ENCODE measurements at places on chromosomes 7 and 10.
A peak's percentile ranks its signal among the peaks of the same experiment; 100 is the strongest.

GRCh38 chr10:9999627-10000026 is 1018.0 kb upstream of the CELF2 start:
- DNase-seq = no peak

- no peak for DNase-seq
These were observed 382.0 kb upstream of the STEAP1 start for GRCh38 chr7:89772276-89772675.

GRCh38 chr10:77417806-77418640 is 219.6 kb downstream of the KCNMA1 start:
- no peak for DNase-seq

DNA sequence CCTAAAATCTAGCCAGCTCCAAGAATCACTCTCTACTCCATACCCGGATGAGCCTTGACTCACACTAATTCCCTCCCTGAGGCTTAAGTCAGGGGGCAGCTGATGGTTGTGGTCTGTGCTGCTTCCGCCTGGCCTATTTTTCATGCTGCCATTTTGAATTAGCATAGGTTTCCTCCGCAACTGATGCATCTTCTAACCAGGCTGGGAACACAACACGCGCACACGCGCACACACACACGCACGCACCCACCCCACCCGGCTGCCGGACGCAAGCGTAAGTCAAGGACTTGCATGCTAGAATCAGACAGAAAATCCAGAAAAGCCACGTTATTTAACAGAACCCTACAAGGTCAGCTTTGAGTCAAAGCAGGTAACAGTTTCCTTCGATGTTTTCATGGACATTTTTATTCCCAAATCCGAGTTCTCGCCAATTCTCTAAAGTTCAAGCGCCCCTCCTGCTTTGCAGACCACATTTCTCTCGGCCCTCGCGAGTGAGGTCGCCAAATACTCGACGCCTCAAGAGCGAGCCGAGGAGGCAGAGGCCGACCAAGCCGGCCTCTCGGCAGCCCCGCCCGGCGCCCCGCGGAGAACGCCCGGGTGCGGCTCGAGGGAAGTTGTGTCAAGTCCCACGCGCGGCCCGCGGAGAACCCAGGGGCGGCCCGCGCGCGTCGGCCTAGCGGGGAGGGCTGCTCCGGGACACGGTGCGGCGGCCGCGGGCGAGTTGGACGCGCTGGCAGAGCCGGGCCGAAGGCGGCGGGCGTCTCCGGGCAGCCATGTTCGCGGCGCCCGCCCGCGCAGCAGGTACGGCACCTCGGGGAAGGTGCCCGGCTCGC is 961 bp downstream of the SCRN1 start:
- peak; percentile 23 for DNase-seq

GRCh38 chr10:19825700-19826099 is 9.5 kb downstream of the PLXDC2 start:
- DNase-seq = no peak

GRCh38 chr10:78807504-78808203 is 261.1 kb upstream of the ZMIZ1 start:
- DNase-seq = no peak

DNA sequence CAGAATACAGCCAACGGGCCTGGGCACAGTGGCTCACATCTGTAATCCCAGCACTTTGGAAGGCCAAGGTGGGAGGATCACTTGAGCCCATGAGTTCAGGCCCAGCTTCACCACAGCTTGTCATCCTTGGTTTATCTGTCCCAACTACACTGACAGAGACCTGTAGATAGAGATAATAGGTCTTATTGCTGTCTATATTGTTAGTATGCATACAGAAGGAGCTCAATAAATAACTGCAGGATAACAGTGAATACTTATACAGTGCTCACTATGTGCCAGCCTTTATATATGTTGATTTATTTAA is 1.3 kb downstream of the CNPY4 start:
- DNase-seq = no peak

DNA sequence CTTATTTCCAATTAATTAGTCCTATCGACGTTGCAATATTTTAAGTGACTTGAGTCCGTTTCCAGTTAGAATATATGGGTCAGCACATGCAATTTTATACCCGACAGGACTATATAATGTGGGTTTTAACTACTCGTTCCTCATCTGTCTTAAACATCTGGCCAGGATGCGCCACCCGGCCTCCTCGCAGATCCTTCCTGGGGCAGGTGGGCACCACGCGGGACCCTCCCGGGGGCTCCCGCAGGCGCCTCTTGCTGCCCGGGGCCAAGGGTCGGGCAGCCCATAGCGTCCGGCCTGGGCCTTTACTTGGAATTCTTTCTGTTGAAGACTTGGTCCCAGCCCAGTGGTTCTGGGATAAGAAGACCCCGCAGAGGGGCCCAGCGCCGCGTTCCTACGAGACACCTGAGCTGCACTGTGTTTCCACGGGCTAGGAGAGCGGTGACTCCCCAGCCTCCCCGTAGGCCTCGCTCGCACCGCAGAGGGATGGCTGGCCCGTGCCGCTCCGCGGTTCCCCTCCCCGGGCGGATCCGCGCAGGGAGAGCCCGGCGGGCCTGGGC is 10.1 kb upstream of the MNX1 start:
- DNase-seq = no peak

GRCh38 chr7:121107923-121108498 is 119.5 kb downstream of the CPED1 start:
- DNase-seq = no peak

DNA sequence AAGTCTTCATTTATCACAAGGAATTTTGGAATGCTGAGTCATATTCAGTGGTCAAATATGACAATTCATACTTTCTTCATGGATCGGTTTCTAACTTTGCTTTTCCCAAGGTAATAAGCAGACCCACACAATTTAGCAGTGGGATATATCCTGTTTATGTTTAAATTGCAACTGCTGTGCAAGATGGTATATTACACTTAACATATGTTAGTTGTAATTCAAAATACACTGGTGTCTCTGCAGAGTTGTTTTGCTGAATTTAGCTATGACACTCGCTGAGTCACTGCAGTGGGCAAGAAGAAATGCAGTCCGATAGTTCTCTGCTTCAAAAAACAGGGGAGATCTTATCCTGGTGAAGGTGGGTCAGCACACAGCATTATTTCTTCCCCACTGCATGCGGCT is 194.8 kb upstream of the PTN start:
- DNase-seq = no peak

Measured in stimulated activated CD4-positive, alpha-beta T cell treated with anti-CD3 and anti-CD28 coated beads, Interleukin-4, amount 100 ng/mL, for 1 hour (primary cell).